ENCODE measurements at places on chromosomes 11 and 22.

GRCh38 chr22:35894937-35895708 is 133.5 kb downstream of the RBFOX2 start:
- peak; percentile 17 for DNase-seq

GRCh38 chr11:126592496-126593410 is 237.3 kb downstream of the ST3GAL4 start:
- peak; percentile 72 for DNase-seq

DNA sequence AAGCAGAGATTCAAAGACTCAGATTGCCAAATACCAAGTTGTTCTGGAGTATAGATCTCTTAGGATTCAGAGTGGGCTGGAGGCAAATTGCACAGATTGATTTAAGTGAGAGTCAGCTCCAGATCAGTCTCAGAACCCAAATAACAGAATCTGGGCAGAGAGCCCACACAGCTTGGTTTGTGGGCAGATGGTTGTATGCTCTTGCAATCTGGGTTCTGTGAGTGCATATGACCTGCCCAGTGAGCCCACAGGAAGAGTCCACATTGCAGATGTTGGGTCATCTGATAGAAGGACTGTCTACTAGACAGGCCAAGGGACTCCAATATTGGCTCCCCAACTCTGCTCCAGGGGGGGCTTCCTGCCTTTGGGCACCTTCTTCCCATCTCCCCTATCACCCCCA is 65.9 kb downstream of the ADAMTS15 start:
- no peak for DNase-seq

GRCh38 chr11:112025707-112026106 is 499 bp downstream of the DLAT start:
- no peak for DNase-seq

All from neural progenitor cell (in vitro differentiated cells).